ENCODE measurements at places on chromosomes 5 and 9.

GRCh38 chr5:132266031-132266835 lies 8.7 kb downstream of the PDLIM4 start:
- DNase-seq = no peak

DNA sequence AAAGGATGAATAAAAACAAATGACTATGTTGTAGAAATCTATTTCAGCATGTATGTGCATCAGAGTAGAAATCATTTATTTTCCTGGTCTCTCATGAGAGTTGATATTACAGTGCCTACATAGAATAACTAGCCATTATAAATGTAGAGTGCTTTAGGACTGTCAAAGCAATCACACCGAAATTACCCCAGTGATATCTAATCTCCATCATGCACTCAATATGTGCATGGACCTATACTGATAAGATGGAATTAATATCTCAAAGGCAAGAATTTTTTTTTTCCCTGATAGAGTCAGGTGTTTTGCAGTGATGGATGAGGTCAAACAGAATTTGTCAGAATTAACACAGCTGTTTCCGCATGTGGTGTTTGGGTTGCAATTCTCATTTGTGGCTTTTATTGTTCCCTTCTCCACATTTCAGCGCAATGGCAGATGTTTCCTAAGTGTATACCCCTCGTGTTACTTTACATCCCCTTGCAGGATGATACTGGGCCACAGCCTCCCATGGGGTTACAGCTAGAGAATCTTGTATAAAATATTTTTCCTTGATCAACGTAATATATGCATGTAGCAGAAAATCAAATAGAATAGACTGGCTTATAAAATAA lies 298.8 kb downstream of the RASEF start:
- DNase-seq = no peak

GRCh38 chr5:123223921-123224320 lies 134.9 kb downstream of the PRDM6 start:
- DNase-seq = no peak

- no peak for DNase-seq
Measured at GRCh38 chr9:3732077-3733038, 206.6 kb upstream of the RFX3 start.

DNA sequence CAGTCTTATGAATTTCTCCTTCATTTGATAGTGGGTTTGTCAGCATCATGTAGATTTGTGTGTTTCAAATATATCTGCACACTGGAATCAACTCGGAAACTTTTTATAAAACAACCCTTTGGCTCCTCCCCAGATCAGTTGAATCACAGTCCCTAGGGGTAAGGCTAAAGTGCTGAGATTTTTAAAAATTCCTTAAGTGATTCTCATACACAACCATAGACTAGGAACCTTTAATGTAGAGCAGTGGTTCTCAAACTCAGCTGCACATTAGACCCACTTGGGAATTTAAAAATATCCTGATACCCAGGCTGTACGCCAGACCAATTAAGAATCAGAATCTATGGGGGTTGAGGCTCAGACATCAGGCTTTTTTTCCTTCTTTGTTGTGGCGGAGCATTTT lies 17.5 kb upstream of the JAK2 start:
- no peak for DNase-seq

- DNase-seq = no peak
Measured at GRCh38 chr5:44002381-44002901, 386.8 kb downstream of the FGF10 start.

GRCh38 chr9:91274949-91275492 lies 86.7 kb downstream of the AUH start:
- no peak for DNase-seq

GRCh38 chr5:159441441-159441840 lies 111.2 kb upstream of the IL12B start:
- no peak for DNase-seq

DNA sequence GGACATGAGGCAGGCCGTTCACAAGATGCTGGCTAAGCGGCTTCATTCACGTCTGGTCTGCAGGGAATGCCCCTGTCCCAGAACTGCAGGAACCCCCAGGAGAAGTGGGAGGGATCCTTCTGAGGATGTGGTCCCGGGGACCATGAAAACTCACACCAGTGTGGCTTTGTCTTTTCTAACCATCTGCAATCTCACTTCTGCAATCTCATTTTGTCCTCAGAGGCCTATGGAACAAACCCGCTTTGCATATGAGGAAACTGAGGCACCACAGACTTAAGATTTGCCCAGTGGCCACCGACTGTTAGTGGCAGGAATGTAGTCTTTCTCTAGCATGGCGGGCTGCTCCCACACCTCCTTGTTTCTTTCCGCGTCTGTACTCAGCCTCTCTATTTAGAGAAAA lies 6.9 kb downstream of the CXCL14 start:
- DNase-seq = no peak

- DNase-seq = no peak
Measured at GRCh38 chr5:98994611-98995010, 65.8 kb upstream of the CHD1 start.

DNA sequence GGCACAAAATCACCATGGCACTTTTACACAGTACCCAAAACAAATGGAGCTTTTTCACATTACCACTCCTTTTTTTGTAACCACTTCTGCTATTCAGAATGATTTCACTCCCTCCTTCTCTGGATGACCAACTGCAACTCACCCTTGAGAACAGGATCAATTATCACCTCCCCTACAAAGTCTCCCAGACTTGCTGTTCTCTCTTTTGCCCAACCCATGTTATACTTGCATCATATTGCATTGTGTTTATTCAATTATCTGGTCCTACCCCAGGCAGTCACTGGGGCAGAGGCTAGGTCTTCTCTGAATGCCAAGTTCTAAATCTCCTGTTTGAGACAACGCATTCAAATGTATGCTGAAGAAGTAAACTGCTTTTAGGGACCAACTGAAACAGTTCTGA lies 96.0 kb downstream of the GPR21 start:
- DNase-seq = no peak

Measured in activated gamma-delta T cell treated with Interleukin-2 at 50 U/mL for 16 hours (primary cell).